ENCODE measurements at places on chromosomes 1 and 21.

GRCh38 chr1:100921110-100921706 is 25.3 kb downstream of the SLC30A7 start:
- peak; percentile 22 for DNase-seq

- peak; percentile 22 for DNase-seq
Measured at GRCh38 chr1:8424539-8425116, 106.7 kb downstream of the SLC45A1 start.

- no peak for DNase-seq
Measured at GRCh38 chr1:182211386-182211785, 149.9 kb upstream of the ZNF648 start.

GRCh38 chr1:209395169-209395568 is 188.3 kb upstream of the CAMK1G start:
- no peak for DNase-seq

DNA sequence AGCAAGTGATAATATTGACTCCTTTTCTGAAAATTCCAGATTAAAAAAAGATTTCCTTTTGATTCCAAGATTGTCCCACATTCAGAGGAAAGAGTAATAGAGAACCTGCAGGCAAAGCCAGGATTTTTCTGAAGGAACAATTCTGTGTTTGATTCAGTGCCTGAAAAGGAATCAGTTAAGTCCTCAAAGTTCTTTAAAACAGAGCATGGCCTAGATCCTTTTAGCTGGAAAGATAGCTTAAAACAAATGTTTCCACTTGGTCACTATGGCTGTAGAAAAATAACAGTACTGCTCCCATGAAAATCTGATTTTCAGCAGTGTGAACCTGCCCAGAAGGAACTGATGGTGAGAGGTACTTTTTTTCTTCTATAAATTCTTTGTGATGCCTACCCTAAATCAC is 41.8 kb downstream of the HS2ST1 start:
- DNase-seq: no peak

DNA sequence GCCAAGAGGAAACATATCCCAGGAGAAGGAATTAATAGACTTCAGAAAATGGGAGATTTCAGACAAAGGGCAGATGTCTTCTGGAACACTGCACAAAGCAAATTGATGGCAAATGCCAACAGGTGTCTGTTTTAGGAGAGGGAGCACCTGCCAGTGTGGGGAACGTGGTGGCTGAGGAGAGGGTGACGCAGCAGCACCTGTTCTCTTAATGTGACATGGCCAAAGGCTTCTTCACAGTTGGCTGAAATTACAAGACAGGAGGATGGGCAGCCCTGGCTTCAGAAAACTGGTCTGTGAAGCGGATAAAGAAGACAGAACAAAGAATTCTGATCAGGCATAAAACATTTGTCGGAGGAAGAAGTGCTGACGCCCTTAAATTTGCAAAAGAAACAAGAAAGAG is 178.7 kb upstream of the RUNX1 start:
- no peak for DNase-seq

DNA sequence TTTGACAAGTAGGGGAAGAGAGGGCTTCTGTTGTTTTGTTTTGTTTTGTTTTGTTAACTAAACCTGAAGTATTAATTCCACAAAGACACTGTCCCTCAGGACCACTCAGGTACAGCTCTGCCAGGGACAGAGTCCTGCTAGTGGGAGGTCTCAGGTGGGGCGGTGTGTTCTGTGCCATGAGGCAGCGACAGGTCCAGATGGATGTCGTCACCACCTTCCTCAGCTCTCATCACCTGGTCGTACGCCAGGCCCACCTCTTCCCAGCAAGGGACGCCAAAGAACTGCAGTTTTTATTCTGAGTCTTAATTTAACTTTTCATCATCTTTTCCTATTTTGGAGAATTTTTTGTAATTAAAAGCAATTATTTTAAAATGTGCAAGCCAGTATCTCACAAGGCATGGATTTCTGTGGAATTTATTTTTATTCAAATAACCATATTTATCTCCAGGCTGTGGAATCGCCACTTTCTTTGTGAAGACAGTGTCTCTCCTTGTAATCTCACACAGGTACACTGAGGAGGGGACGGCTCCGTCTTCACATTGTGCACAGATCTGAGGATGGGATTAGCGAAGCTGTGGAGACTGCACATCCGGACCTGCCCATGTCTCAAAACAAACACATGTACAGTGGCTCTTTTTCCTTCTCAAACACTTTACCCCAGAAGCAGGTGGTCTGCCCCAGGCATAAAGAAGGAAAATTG is 62.5 kb downstream of the POFUT2 start:
- DNase-seq: no peak

GRCh38 chr1:228786361-228787129 is 51.3 kb downstream of the RHOU start:
- DNase-seq: no peak

- DNase-seq: no peak
Measured at GRCh38 chr1:43057567-43057966, 98.9 kb upstream of the SLC2A1 start.

GRCh38 chr1:67896826-67897225 is 63.6 kb upstream of the GNG12 start:
- DNase-seq: no peak

All from HCT116 (cell line).